ENCODE measurements at places on chromosomes 1 and 21.

- no peak for DNase-seq
Observed at GRCh38 chr1:29903548-29904166, 667.3 kb downstream of the PTPRU start.

GRCh38 chr1:211654838-211655787 lies 20.3 kb downstream of the NEK2 start:
- DNase-seq = peak; percentile 88

DNA sequence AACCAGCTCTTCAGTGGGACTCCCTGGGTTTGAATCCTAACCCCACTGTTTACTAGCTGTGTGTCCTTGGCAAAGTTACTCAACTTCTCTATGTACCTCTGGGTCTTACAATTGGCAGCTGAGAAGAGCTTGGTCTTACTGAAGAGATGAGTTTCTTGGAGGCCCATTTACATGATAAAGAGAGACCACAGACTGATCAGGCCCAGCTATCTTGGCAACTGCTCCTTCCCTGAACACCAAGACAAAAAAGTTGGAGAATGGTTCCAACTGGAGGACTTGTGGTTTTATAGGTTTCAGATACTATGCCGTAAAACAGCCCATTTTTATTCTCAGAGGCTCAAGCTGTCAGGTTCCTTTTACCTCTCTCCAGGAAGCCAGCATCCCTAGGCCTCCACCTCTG lies 24.8 kb upstream of the CNIH3 start:
- DNase-seq = no peak

GRCh38 chr1:205077158-205077933 lies 6.9 kb downstream of the TMEM81 start:
- DNase-seq = no peak

- no peak for DNase-seq
Observed at GRCh38 chr1:71224741-71225377, 144.0 kb upstream of the ZRANB2 start.

DNA sequence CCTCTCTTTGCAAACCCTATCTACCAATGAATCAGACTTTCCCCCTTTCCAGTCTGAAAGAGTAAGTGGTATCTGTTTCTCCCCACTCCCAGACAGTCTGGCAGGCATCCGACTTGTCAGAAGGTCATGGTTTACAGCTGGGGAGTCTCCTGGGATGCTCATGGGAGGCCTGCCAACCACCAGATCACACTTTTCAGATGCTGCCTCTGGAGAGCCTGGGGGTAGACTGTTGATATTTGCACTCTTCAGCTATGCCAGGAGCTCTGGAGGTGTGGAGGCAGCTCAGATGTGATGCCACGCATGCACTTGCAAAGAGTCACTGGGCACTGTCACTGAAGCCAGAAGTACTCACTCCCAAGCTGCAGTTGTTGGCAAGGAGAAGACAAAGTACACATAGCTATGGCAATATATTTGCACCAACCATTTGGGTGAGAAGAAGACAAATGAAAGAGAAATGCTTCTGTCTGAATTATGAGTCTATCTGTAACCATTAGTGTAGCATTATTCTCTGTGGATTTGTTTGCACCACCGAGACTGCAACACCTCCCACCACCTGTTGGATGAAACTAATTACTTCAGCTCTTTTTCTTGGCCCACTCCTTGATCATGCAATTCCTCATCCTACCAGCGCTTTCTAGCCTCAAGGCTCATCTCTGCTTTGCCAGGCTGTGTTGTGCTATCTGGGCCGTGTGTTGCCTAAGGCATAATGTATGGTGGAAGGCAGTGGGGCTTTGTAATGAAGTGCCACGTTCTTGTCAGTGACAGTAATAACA lies 133.0 kb upstream of the SPAG17 start:
- no peak for DNase-seq

DNA sequence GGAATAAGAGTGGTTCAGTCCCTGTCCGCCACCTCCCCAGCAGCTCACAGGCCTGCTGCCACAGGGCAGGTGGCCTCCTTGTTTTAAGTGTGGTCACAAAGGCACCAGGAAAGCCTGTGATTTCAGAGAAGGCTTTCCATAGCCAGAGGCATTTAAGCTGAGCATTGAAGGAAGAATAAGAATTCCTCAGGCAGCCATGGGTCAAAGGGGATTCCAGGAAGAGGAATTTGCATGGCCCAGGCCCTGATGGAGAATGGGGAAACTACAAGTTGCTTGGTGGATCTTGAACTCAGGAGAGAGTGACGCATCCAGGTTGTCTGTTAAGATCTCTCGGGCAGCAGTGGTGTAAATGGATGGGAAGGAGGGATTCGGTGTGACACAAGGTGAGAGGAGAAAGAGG lies 66.7 kb downstream of the KLHDC7A start:
- no peak for DNase-seq

All from left forelimb (tissue), 1 donor.